Kasumi-1 (cell line): ENCODE measurements at places on chromosomes 16 and 17.

- no peak for DNase-seq
Observed at GRCh38 chr16:22955461-22956070, 141.6 kb downstream of the HS3ST2 start.

DNA sequence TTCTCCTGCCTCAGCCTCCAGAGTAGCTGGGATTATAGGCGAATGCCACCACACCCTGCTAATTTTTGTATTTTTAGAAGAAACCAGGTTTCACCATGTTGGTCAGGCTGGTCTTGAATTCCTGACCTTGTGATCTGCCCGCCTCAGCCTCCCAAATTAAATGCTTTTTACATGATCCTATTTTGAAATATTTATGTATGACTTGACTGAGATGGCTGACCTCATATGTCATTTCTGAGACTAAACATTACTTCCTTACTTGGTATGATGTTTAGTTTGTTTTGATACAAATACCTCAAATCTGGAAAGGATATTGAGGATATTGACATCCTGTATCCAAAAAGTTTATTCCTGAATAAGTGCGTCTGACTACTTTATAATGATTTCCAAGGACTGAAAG, 11.9 kb downstream of the CALCOCO2 start:
- no peak for DNase-seq

DNA sequence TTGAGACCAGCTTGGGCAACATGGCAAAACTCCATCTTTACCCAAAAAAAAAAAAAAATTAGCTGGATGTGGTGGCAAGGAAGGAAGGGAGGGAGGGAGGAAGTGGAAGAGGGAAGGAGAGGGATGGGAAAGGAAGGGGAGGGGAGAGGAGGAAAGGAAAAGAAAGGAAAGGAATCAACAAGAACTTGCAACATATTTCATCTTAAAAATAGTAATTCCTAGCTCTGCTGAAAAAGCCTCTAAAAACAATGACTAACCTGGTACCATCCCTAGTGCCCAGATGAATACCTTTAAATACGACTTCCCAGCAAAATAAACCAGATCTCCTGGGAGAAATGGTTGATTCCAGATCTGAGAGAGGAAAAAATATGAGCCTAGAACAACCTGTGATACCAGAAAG, 27.1 kb upstream of the MNT start:
- DNase-seq, result no peak

GRCh38 chr17:75765981-75766380, 989 bp upstream of the GALK1 start:
- no peak for DNase-seq

- DNase-seq, result no peak
Observed at GRCh38 chr17:8909586-8910270, 42.3 kb upstream of the PIK3R6 start.

- DNase-seq, result no peak
Observed at GRCh38 chr16:69110406-69110805, 5.0 kb downstream of the HAS3 start.

GRCh38 chr16:83802135-83802534, 5.6 kb upstream of the HSBP1 start:
- DNase-seq, result no peak

GRCh38 chr17:7191571-7192270, 12.6 kb upstream of the ASGR1 start:
- DNase-seq, result peak; percentile 16

GRCh38 chr17:62689441-62690167, 62.1 kb downstream of the MRC2 start:
- no peak for DNase-seq

DNA sequence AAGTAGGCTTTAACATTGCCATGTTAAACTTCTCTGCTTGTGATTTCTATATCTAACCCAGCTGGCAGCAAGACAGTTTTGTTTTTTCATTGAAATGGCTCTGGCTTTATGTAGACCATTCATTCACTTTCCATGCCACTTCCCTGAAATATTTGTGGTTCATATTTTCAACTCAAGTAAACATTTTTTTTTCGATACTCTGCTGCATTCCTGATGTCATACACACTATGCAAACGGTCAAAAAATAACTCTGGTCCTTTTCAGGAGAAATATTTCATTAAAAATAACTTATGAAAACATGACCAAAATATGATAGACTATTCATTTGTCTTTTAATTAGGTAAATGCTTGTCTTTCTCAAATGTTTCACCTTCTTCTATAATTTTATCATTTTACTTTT, 116.3 kb downstream of the USP22 start:
- DNase-seq, result no peak

DNA sequence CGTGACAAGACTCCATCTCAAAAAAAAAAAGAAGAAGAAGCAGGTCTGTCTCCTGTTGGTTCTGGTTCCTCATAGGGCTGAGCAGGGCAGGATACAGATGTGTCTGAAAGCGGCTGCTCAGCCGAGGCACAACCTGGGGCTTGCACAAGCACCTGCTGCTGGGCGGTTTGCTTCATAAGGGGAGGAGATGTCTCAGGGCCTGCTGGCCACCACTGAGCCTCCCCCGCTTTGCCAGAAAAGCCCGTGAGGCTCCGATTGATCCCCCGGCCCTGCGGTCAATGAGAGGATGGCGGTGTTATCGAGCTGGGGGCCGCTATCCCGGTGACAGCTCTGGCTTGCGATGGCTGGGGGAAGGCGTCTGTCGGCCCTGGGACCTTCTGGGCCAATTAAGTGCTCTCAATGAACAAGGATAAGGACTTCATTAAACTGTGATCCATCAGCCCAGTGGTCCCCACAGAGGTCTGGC, 162.0 kb downstream of the SDK2 start:
- DNase-seq, result no peak

DNA sequence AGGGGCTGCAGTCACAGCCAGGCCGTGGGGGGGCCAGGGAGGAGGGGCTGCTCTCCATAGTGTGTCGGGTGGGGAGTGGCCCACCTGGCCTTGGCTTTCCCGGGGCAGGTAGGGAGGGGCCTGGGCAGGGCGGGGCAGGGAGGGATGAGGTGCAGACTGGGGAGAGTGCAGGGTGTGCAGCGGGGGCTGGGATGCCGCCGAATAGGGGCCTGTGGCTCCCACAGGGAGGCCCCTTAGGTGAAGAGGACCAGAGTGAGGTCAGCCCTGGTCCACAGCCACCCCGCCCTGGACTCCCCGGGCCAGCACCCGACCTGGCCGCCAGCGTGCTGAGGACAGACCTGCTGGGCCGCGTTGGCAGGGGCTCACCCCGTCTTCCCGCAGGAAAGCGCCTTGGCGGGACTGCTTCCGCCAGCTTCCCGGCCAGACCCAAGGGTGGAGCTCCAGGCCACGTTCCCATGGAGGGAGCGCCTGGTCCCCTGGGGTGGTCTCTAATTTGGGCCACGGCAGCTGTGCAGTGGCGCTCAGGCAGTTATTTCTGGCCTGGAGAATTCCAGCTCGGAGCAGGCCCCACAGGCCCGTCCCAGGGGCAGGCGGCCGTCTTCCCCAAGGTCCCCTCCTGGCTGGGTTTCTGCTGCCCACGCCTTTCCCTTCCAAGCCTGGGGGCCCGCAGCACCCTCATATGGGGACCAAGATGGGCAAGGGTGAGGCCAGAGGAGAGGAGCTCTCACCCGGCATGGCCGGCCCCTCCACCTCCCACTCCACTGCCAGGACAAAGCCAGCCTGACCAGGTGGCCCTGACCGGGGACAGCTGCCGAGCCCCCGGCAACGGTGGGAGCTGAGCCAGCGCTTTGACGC, 27.9 kb downstream of the CACNA1H start:
- DNase-seq, result no peak

- DNase-seq, result no peak
Observed at GRCh38 chr16:20026361-20027072, 47.2 kb downstream of the GPR139 start.

DNA sequence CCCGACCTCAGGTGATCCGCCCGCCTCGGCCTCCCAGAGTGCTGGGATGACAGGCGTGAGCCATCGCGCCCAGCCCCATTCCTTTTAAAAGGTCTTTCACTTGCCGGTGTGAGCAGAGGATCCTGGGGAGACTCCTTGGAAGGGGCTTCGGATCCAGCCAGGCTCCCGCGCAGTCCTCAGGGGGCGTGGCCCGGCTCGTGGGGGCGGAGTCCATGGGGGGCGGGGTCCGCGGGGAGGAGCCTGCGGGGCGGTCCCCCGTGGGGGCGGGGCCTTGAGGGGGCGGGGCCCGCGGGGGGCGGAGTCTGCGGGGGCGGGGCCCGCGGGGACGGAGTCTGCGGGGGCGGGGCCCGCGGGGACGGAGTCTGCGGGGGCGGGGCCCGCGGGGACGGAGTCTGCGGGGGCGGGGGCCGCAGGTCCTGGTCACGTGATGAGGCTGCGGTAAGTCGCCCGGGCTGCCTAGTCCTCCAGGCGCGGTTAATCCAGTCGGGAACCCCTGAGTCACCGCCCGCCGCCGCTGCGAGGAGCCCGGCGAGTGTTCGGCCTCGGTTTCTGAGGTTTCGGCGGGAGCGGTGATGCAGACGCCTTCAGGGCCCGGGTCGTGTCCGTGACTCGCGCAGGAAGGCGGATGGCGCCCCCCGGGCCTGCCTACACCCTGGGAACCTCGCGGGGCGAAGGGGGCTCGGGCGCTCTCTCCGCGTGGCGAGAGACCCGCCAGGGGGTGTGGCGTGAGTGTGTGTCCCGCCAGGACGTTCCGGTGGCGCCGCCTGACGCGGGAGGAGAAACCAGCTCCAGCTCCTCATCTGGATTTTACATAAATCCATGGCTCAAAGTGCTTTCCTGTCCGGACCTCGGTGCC, 23.6 kb upstream of the ABR start:
- DNase-seq, result no peak
